NCI-H774 (cell line): ENCODE measurements at places on chromosomes 3 and 15.

- DNase-seq = no peak
These were observed 18.8 kb downstream of the HEMK1 start for GRCh38 chr3:50587806-50588758.

DNA sequence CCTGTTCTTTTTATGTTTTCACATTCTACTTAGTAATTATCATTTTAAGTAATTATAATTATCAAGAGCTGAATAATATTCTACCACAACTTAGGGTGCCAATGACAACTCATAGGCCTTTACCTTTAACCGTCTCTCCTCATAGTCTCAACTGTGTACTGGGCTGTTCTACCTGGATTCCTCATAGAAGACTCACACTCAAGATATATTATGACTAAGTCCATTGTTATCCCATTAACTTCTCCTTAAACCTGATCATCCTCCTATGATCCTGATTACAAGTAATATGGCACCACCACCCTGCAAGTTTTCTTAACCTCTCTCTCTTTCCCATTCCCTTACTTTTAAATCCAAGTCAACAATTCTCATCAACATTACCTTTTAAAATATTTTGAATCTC, 285.9 kb upstream of the VEPH1 start:
- no peak for DNase-seq

DNA sequence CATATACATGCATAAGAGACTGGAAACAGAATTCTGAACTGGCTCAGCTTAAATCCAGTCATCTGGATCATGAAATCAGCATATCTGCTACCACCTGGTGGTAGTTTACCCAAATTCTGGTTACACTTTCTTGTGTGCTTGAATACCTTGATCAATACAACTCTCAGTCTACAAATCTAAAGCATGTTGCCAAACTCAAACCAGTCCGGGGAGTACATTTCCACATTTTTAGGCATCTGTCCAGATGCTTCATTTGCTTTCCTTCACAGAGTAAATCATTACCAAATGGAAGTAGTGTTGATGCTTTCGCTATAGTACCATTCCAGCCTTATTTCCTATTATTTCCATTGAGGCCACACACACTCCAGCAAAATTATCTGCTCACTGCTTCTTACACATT, 126.4 kb downstream of the P2RY1 start:
- DNase-seq = no peak

GRCh38 chr3:181555681-181556080, 156.0 kb upstream of the SOX2 start:
- no peak for DNase-seq

DNA sequence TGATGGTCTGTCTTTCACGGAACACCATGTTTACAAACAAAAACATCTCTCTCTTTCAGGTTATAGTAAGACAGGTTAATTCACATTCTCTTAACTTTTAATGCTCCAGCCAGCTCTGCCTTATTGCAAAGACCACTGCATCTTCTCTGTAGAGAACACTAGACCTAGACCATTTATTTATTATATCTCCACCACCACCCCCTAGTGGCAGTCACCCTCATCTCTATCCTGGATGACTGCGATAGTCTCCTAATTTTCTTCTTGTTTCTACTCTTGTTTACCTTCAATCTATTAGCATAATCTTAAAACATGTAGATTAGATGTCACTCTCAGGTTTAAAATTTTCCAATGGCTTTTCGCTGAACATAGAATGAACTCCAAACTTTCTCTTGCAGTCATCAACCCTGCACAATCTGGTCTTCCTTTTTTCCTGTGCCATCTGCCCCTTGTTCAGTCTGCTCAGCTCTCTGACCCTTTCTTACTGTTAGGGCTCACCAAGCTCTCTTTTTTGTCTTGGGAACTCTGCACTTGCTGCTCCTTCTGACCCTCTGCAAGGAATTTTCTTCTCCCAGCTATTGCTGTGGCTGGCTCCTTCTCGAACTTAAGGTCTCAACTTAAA, 155.6 kb downstream of the SQOR start:
- DNase-seq = no peak

DNA sequence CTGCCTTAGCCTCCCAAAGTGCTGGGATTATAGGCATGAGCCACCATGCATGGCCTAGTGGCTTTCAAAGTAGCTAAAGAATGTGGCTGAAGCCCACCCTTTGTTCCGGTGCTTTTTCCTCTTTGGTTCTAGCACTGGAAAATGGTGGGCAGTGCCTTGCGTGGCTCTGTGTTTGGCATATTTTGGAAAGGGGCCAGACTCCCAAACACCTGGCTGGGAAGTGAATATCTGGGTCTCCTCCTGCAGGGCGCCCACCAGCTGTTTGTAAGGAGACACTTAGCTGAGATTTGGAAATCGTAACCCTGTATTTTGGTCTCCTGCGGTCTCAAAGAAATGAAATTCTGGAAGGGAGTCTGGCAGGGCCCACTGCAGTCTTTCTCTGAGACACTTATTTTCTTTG, 336.4 kb downstream of the IL20RB start:
- DNase-seq = no peak

DNA sequence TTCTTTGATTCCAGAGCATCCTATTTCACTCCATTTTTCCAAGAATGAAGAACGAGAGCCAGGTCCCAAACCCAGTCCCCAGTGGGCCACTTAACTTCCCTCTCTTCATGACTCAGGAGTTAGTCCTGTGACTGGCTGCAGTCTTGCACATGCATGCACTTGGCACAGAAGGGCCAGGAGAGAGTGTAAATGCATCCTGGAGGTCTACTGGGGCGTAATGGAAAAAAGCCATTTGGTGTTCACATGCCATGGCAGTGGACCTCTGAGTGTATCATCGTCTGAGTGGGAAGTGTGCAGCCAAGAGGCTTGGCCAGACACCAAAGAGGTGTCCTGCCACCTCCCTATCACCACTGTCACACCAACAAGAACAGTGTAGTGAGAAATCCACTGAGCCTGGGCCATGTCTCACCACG, 15.1 kb upstream of the RFTN1 start:
- DNase-seq = no peak
